ENCODE measurements at places on chromosomes 11 and 22.
A peak's percentile ranks its signal among the peaks of the same experiment; 100 is the strongest.

- no peak for DNase-seq
Measured at GRCh38 chr11:10664496-10664895, 29.1 kb downstream of the IRAG1 start.

DNA sequence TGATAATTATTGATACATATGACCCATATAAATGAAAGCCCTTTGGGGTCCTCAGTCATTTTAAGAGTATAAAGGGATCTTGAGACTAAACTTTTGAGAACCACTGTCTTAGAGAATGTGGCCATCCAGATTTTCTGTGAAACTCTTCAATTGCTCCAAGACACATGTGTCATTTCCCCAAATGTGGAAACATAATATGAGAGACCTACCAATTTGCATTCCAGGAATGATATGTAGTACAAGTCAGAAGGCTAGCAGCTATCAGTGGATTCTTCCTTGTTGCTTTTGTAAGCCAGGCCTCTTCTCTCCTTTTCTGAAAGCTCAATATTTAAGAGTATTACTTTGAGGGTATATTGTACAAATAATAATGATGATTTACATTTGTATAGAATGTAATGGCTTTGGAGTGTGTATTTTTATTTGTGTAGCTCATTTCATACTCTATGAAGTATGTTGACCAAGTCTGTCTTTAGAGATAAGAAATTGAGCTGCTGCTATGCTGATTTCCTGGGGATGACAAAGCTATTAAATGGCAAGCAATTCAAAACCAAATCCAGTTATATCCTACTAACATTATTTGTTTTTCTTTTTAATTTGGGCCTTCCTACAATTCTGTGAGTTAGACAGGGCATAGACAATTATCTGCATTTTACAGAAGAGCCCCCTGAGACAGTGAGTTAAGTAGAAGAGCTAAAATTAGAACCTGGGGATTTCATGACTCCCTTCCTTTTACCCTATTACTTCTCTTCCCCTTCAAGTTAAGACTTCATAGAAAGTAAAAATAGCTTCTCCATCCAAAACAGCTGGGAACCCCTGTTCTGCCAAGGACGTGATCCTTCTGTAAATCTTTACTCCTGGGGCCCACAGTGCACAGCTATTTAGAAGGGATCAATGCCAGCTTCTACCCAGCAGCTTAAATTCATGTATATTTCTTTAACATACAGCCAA is 131.9 kb downstream of the WNT11 start:
- no peak for DNase-seq

DNA sequence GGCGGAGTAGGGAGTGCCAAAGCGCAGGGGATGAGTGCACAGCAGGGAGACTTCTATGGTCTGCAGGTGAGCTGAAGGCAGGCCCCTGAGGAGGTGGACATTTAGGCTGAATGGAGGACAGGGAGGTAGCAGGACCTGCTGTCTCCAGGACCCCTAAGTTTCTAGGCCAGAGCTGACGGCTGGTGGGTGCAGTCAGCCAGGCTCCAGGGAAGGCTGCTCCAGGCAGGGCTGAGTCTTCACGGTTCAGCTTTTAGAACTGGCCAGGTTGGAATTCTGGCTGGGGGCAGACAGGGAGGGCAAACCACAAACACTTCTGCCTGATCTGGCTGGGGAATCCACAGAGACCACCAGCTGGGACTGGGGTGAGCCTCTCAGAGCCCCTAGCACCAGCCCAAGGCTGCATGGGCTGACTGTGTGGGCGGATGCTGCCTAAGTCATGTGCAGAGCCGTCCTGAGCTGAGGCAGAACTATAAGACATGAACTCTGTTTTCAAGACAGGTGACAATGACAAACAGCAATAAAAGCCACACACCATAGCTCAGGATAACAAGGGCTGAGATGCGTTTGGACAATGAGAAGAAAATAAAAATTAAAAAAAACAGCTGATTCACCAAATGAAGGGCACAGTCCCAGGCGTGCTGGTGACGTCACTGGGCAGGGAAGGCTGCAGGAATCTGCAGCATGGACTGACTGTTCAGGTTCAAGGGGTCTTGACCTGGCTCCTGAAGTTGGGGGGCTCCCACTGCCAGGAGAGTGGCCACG is 10.4 kb upstream of the MALAT1 start:
- no peak for DNase-seq

DNA sequence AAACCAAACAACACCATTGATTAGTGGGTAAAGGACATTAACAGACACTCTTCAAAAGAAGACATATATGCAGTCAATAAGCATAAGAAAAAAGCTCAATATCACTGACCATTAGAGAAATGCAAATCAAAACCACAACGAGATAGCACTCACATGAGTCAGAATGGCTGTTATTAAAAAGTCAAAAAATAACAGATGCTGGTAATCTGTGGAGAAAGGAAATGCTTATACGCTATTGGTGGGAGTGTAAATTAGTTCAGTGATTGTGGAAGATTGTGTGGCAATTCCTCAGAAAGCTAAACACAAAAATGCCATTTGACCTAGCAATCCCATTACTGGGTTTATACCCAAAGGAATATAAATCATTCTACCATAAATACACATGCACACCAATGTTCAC is 182.6 kb downstream of the TRPC6 start:
- DNase-seq, result no peak

DNA sequence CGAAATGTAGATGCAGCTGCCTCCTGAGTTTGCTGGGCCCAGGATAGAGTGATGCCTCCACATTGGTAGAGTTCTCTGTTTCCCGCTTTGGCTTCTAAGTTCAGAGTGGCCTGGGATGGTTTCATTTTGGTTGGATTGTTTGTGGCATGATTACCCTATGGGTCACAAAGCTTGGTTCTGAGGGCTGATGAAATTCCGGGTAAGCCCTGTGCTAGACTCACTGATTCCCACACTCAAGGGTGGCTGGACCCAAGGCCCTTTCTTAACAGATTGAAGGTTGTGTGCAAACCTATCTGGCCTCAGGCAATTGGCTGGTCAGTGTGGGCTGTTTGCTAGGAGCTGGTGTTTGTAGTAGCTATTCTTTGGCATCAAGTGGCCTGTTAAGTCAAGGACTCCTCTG is 158.4 kb downstream of the MYO18B start:
- DNase-seq, result no peak

- no peak for DNase-seq
Measured at GRCh38 chr11:66328031-66328301, 8.3 kb downstream of the RIN1 start.

GRCh38 chr11:131540676-131541075 is 170.3 kb downstream of the NTM start:
- no peak for DNase-seq

- no peak for DNase-seq
Measured at GRCh38 chr11:129208863-129209262, 16.7 kb upstream of the ARHGAP32 start.

DNA sequence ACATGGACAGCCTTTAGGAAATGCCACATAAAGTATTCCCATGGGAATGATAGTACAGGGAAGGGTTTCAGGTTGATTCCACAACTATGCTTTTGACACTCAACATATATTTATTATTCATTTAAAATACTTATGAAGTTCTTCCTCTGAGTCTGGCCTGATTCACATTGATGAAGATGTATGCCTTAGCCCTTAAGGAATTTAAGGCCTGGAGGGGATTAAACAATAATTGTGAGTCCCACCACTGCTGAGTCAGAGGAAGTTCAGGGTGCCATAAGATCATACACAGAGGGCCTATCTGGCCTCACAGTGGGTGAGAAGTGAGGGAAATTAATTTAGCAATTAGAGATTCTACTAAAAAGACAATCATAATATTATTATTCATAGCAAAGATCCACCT is 161.1 kb upstream of the SNX19 start:
- no peak for DNase-seq

GRCh38 chr11:17745023-17745772 is 10.6 kb downstream of the KCNC1 start:
- no peak for DNase-seq

- peak; percentile 65 for DNase-seq
Measured at GRCh38 chr11:77187776-77188632, 60.0 kb downstream of the MYO7A start.

GRCh38 chr22:38164551-38164918 is 17.1 kb downstream of the PLA2G6 start:
- DNase-seq, result no peak

DNA sequence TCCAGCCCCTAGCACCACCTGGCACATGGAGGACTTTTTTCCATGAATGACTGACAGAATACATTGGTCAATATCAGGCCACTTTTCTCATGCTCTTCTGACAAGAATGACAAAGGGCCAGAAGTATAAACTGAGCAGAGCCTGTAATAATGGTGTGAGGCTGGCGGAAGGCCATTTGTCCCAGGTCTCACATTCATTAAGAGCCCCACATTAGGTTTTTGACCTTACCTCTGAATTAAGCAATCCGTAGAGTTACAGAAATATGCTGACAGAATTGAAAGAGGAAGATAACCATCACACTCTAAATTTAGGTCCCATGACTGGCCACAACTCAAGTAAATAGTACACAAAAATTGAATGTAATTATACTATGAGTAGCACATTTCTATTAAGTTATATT is 55.2 kb downstream of the SYT9 start:
- DNase-seq, result no peak

- no peak for DNase-seq
Measured at GRCh38 chr11:15727520-15727914, 612.8 kb downstream of the INSC start.

GRCh38 chr11:105204636-105205035 is 65.1 kb upstream of the CARD18 start:
- no peak for DNase-seq

GRCh38 chr11:129836979-129837378 is 21.3 kb downstream of the TMEM45B start:
- DNase-seq, result no peak

DNA sequence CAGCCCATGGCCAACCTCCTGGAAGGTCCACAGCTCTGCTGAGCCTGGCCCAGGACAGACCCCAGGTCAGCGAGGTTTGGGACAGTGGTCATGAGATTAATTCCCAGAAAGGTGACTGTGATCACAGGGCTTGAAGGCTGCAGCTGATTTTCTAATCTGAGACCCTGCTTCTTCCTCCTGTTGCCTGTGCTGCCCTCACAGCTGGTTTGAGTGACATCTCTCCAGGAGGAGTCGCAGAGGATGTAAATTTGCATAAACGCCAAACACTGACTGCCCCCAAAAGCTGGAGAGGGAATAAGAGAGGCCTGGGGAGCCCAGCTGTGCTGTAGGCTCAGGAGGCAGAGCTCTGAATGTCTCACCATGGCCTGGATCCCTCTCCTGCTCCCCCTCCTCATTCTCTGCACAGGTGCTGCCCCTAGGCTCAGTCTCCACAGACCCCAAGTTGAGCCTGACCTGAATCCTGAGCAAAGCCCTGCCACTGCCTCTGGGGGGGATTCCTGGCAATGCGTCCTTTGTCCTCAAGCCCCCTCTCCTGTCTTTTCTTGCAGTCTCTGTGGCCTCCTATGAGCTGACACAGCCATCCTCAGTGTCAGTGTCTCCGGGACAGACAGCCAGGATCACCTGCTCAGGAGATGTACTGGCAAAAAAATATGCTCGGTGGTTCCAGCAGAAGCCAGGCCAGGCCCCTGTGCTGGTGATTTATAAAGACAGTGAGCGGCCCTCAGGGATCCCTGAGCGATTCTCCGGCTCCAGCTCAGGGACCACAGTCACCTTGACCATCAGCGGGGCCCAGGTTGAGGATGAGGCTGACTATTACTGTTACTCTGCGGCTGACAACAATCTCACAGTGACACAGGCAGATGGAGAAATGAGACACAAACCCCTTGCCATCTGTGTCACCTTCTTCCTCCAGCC is 23.8 kb downstream of the GGTLC2 start:
- DNase-seq, result no peak

DNA sequence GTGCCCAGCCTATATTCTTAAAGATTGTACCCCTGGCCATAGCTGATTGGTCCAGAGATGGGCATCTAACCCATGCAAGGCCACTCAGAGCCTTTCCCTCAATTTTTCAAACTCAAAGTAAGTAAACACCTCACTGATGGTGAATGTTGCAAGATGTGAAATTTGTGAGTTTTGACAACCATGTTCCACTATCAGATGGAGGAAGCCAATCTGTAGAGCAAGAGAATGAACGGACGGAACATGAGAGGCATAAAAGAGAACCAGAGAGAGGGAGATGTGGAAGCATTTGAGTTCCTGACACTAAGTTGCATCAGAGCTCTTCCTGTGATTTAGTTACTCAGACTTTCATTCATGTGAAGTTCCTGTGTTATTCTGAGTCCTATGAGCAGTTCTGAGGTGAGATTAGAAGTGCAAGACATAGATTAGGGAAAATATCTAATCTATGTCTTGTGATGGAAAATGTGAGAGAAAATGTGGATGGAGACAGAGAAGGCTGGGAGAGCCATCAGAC is 73.3 kb downstream of the PRSS23 start:
- DNase-seq, result no peak

GRCh38 chr11:2002042-2002776 is 4.6 kb upstream of the H19 start:
- DNase-seq, result no peak

DNA sequence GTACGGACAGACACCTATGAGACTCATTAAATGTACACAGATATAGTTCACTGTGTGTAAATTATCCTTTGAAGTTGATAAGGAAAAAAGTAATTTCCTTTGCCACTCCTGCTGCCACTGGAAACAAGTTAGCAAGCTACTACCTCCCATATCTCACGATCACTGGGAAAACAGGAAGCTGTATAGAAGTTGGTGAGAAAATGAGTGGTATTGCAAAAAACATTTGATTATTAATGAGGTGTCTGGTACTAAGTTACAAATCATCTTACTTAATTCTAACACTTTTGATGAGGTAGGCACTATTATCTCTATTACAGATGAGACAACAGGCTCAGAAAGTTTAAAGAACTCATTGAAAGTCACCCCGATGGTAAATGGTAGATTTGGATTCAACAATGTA is 68.5 kb downstream of the GAB2 start:
- DNase-seq, result no peak

- no peak for DNase-seq
Measured at GRCh38 chr11:1225386-1226225, 2.7 kb downstream of the MUC5B start.

GRCh38 chr11:15737320-15737719 is 619.0 kb downstream of the SOX6 start:
- no peak for DNase-seq

DNA sequence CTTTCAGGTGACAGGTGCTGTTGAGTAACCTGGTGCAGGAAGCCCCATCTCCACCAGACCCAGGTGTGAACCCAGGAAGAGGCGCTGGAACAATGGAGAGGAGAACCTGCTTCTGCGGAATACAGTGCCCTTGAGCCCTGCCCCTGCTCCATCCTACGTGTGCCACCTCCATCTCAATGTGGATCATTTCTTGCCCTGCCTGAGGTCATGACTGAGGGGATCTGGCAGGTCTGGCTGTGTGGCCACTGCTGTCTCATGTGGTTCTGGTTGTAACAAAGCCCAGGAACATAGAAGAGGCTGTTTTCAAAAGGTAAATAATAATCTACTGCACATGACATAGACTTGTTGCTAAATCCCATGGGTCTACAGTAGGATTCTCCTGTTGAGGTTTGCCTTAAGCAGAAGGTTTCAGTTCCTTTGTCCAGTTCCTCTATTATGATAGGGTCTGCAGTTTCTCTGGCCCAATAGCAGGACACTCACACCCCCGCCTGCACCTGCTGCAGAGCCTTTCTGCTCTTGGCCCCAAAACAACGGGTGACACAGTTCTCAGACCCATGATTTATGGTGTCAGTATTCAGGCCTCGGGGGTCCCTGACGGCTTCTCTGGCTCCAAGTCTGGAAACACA is 113.5 kb upstream of the IGLL5 start:
- DNase-seq, result no peak

GRCh38 chr22:27192135-27192829 is 534.9 kb downstream of the MIAT start:
- no peak for DNase-seq

All from NCI-H774 (cell line).